Activated CD4-positive, alpha-beta T cell treated with anti-CD3 and anti-CD28 coated beads, Interleukin-2, amount 50 U/mL, for 4 hours (primary cell): ENCODE measurements at places on chromosomes 11 and 22.

GRCh38 chr11:98003606-98004371 lies 1017.0 kb upstream of the CNTN5 start:
- no peak for DNase-seq

- DNase-seq, result no peak
Measured at GRCh38 chr11:48141475-48142122, 75.0 kb upstream of the OR4B1 start.

- no peak for DNase-seq
Measured at GRCh38 chr11:86460461-86461385, 86.0 kb downstream of the CCDC81 start.

- DNase-seq, result peak; percentile 4
Measured at GRCh38 chr11:47714554-47715081, 551 bp downstream of the AGBL2 start.

DNA sequence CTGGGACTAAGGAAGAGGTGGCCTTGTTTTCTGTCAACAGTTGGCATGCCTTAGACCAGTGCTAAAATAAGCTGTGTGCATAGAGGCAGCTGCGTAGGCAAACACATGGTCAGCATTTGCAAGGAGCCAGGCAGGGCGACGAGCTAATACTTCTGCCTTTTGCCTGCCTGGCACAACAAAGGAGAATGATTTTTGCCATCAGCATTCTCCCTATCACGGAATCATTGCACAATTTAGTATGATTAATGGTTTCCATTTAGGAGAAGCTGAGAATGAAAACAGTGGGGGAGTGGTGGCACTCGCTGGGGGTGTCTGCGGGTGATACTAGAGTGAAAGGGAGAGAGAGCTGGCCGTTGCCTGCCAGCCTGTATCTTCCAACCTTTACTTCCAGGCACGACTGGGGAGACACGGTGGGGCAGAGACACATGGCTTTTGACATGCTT lies 336.0 kb downstream of the CADM1 start:
- no peak for DNase-seq

GRCh38 chr22:42819412-42820044 lies 37.5 kb downstream of the ARFGAP3 start:
- DNase-seq, result no peak

GRCh38 chr22:28394513-28395110 lies 285.0 kb downstream of the TTC28 start:
- no peak for DNase-seq

DNA sequence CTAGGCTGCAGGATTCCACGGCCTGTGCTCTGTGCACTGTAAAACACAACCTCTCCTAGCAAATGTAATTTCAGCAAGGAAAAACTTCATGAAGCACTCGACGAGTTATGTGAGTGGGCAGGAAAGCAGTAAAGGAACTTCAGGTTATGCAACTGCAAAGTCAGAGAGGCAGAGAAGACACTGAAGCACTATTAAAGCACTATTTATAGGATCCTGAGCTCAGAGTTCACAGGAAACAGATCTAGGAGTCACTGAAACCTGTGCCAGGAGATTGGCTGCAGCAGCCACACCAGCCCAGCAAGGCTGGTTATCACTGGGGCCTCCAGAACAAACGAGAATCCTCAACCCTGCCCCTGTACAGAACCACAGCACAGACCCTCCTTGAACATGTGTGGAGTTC lies 2.5 kb downstream of the SMIM35 start:
- DNase-seq, result no peak

DNA sequence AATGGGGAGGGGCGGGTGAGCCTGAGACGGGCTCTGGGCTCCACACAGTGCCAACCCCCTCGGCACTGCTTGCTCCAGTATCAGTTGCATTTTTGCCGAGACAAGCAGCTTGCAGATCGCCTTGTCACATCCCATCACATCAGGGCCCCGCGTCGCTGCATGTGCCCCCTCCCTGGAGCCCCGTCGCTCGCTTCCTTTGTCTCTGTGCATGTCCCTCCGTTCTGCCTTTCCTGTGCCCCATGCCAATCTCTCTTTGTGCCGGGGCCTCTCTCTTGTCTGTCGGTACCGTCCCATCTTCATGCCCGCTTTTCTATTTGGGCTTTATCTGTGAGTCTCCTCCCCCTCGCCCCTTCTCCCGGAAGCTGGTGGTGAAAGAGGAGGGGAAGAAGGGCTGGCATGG lies 202.2 kb downstream of the CEP164 start:
- no peak for DNase-seq

GRCh38 chr11:67648140-67648795 lies 2.3 kb downstream of the ACY3 start:
- DNase-seq, result peak; percentile 39

- DNase-seq, result no peak
Measured at GRCh38 chr11:60788401-60789125, 3.4 kb downstream of the MS4A10 start.

DNA sequence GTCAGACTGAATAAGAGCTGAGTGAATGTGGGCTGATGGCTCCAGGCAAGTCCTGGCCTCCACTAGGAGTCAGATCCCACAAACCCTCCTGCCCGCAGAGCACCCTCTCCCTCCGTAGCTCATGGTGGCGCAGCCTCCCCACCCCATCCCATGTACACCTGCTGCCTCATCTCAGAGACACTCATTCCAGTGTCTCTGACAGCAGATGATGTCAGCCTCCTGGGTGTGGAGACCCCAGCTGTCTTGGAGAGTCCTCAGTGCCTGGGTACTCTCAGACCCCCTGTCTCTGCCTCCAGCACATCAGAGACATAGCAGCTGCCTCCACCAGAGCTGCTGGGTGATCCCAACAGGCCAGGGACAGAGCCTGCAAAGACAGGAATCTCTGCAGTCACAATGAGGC lies 9.5 kb downstream of the IGLL5 start:
- DNase-seq, result no peak

GRCh38 chr11:118845369-118845768 lies 38.3 kb upstream of the CXCR5 start:
- no peak for DNase-seq

DNA sequence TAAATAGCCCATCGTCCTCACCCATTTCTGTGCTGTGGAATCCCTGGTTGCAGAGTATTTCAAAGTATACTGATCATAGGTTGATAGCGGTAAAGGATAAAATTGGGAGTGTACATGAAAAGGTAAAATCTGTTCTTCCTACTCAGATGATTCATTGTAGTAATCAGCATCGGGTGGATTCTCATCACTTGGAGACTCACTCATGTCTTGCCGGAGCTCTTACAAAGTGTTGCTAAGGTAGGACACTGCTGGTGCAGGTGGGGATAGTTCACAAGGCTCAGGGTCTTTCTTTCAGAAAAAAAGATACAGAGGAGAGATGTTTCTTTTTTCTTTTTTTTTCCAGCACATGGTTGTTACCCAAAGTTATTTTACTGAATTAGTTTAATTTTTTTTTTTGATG lies 84.8 kb downstream of the MTNR1B start:
- no peak for DNase-seq

- DNase-seq, result no peak
Measured at GRCh38 chr11:122105044-122105758, 10.8 kb downstream of the BLID start.

DNA sequence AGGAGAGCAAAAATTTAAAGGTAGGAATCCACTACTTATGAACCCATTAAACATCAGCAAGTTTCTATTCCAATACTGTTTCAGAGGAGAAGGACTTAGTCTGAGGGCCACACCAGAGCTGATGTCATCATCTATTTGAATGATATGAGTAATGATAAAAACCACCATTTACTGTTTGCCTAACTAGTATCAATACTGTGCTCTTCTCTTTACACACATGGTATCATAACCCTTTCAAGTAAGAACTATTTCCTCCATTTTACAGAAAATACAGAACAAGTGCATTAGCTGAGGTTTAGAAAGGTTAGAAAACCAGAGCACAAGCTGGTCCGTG lies 651.3 kb upstream of the KIRREL3 start:
- DNase-seq, result no peak

DNA sequence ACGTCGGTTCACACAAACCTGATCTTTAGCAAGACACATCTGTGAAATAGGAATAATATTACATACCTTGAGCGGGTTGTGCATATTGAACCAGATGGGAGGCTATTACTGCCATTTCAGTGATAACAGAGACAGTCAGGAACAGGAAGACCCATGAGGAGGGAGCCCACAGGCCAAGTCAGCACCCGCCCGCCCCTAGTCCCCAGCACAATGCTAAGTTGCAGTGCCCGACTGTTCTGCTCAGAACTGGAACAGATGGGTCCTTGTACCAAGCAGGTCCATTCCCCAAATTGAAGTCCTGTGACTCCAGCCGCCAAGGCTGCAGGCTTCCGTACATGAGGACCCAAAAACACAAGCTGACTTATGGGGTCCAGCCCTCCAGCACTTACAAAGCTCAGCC lies 9.3 kb downstream of the CXCR5 start:
- DNase-seq, result no peak

DNA sequence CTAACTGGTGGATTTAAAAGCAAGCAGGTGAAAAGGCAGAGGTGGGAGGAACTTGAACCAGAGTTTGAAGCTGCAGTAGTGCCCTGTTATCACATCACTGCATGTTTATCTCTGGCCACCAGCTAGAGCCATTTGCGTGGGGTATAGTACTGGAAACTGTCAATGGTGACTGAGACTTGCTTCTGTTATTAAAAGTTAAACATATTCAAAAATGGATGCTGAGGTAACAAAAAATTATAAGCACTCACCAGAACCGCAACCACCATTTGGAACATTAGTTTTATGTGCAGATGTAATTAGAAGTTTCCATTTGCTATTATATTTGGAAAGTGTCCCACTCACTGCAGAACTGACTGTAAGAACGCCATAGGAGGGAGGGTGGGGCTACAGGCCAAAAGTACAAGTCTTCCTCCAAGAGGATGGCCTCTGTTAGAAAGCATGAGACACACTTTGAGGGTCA lies 1.2 kb upstream of the CD59 start:
- no peak for DNase-seq

DNA sequence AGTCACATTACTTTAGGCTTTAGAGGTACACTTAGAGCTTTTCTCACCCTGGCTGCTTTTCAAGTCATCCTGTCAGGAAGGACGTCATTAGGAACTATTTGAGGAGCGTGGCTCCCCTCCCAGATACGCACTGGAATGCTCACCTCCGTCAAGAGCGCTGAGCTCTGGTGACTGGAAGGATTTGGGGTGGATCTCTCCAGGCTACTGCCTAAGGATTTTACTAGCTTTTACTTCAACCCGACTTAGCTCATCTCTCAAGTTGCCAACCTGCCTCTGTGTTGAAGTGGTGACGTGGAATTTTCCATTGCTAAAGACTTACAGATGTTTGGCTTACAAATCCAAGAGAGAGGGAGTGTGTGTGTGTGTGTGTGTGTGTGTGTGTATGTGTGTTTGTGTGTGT lies 355.3 kb upstream of the CCDC90B start:
- DNase-seq, result no peak

DNA sequence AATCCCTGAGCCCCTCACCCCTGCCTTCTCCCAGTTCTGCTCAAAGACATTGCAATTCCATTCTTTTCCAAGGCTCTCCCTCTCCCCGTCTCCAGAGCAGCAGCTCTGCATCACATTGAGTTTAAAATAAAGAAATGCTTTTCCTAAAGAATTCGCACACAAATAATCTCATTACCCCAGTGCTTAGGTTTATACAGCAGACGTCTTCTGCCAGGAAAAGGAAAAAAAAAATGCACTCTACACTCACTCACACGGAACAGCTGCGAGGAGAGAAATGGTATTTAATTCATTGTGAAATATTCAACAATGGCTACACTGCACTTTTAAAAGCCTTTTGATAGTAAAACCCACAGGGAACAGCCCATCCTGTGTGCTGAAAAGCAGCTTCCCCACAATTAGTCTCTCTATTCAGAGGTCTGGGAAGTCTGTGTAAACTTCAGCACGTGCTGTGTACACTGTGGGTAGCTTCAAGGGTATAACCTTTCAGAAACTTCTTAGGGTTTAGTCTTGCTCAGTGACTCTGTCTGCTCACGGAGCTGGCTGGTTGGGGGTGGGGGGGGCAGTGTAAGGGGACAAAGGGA lies 42.8 kb downstream of the ETS1 start:
- DNase-seq, result peak; percentile 34
